ENCODE measurements at places on chromosomes 3 and 15. TPM values are rescaled to one million over a fixed set of nuclear protein-coding genes. Genes with fewer than 3 reads are reported as not detected.

- no peak for DNase-seq
These were observed 28.6 kb downstream of the AP3S2 start for GRCh38 chr15:89864958-89865739.

The CCDC33 gene
- 0.49 TPM for total RNA-seq

GRCh38 chr3:95923496-95924210, 890.7 kb upstream of the EPHA6 start:
- DNase-seq, result no peak

GRCh38 chr15:53390549-53390948, 368.9 kb downstream of the WDR72 start:
- DNase-seq, result no peak

DNA sequence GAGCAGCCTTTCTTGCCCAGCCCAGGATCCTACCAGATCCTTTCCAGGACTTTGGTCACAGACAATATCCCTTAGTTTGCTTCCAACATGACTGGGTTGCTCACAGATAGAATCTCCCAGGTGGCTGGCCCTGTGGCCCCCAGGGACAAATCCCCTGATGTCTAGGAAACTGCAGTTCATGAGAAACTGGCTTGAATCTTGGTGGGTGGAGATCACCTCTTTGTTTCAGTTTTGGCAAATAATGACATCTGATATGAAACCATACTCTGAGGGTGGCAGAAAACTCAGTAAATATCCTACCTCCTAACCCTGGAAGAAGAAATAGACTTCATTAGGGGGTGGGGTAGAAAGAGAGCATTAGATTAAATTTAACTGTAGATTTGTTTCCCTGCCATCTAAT, 44.1 kb upstream of the PFN2 start:
- no peak for DNase-seq

GRCh38 chr15:47432826-47433225, 284.5 kb upstream of the SEMA6D start:
- no peak for DNase-seq

- DNase-seq, result no peak
These were observed 40.2 kb downstream of the VGLL3 start for GRCh38 chr3:86950717-86951116.
